Transverse colon (tissue), 4 donors: ENCODE measurements at places on chromosomes 6 and 20. TPM values are rescaled to one million over a fixed set of nuclear protein-coding genes. Genes with fewer than 3 reads are reported as not detected.

GRCh38 chr6:149234051-149234962 is 83.2 kb upstream of the TAB2 start:
- no peaks in the 10 kb centered on the region for H3K36me3 ChIP-seq
- no peak overlapping the region for H3K4me3 ChIP-seq
- no peak for DNase-seq
- no peaks in the 10 kb centered on the region for H3K4me1 ChIP-seq
- H3K27ac ChIP-seq, result no peak overlapping the region

DNA sequence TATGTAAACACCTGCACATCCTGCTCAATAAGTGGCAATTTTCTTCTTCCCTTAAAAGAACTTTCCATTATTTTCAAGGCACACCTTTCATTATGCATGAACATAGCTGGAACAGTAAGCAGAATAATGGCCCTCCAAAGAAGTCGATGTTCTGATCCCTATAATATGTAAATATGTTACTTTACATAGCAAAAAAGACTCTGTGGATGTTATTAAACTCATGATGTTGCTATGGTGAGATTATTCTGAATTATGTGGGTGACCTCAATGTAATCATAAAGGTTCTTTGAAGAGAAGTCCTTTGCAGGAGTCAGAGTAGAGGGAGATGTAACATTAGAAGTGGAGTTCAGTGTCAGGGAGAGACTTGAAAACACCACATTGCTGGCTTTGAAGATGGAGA is 299.9 kb upstream of the PLN start:
- no peak overlapping the region for H3K27ac ChIP-seq
- H3K4me1 ChIP-seq, result no peaks in the 10 kb centered on the region
- H3K36me3 ChIP-seq, result no peaks in the 10 kb centered on the region
- no peak for DNase-seq
- H3K27me3 ChIP-seq, result no peaks in the 10 kb centered on the region
- H3K4me3 ChIP-seq, result no peak overlapping the region

TBXT gene
- total RNA-seq, result not detected

GRCh38 chr20:1381753-1382591 is 10.9 kb downstream of the FKBP1A start:
- H3K27me3 ChIP-seq, result no peaks in the 10 kb centered on the region
- H3K4me3 ChIP-seq, result no peak overlapping the region
- H3K4me1 ChIP-seq, result peaks cover 60% of the 10 kb centered on the region
- peak overlapping the region; percentile 46 for H3K27ac ChIP-seq
- no peaks in the 10 kb centered on the region for H3K36me3 ChIP-seq

DNA sequence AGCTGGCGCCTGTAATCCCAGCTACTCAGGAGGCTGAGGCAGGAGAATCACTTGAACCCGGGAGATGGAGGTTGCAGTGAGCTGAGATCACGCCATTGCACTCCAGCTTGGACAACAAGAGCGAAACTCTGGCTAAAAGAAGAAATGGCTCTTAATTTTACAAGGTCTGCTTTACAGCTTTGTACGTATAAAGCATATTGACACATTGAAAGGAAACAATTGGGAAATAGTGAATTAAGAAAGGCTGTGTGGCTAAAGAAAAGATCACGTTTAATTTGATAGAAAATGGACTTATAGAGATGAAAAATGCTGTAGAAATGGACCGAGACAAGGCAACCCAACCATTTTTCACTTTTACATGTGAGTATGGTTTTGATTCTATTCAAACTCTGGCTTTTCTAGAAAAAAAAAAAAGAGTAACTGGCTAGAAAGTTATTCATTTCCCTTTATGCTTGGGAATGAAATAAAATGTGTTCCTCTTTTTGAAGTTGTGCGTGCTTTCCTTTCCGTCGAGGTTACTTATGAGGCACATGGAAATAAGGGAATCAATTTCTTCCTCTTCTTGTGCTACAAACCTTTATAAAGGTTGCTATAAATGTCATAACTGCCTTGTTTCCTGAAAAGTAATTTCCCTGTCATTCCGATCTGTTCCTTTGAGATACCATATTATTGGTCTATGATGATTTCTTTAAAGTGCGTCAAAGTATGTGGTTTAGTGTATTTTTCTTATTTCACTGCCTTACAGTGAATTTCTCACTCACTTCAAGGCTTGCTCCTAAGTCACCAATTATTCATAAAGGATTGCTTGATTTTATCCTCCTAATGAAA is 29.4 kb downstream of the PFDN4 start:
- H3K27me3 ChIP-seq, result no peaks in the 10 kb centered on the region
- H3K4me1 ChIP-seq, result no peaks in the 10 kb centered on the region
- DNase-seq, result no peak
- no peak overlapping the region for H3K27ac ChIP-seq

DNA sequence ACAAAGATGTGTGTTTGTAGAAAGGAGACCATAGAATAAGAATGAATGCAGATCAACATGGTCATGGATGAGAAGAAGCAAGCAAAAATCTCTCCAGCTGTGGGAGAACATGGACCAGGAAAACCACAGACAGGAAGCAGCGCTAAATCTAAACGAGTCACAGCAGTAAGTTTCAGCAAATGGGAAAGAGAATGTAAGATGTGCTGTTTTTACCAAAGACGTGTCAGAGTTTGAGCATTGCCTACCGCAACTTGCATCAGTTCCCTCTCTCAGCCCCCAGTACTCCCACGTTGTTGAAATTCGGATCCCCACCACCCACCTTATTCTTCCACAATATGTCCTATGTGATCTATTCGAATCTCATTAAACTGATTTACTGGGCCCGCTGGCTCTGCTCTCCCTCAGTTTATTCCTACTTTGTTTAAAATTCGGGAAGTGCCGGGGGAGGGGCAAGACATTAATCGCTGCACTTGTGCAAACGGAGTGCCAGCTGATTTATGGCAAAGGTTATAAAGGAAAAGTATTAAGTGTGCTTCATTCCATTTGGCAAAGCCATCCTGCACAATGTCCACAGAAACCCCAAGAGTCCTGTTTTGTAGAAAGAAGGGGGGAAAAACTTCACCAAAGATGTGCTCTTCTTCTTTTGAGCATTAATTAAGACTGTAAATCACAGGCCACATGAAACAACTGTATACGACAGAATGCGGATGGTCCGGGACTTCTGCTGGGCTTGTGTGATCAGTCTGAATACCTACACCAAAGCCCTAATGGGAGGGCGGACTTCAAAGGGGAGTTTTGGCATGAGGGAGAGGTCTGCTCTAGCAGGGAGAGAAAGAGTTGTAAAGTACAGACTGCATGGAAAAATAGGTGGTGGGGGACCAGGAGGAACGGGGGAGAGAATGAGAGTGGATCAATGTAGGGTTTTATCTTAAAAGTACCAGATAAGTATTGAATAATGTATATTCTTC is 59.1 kb upstream of the PRDM1 start:
- H3K4me3 ChIP-seq, result no peak overlapping the region
- no peaks in the 10 kb centered on the region for H3K27me3 ChIP-seq
- H3K36me3 ChIP-seq, result no peaks in the 10 kb centered on the region
- no peaks in the 10 kb centered on the region for H3K4me1 ChIP-seq

CLIC5 gene
- 153 TPM for total RNA-seq

- no peaks in the 10 kb centered on the region for H3K27me3 ChIP-seq
- H3K27ac ChIP-seq, result no peak overlapping the region
- no peak for DNase-seq
- no peaks in the 10 kb centered on the region for H3K36me3 ChIP-seq
- H3K4me3 ChIP-seq, result no peak overlapping the region
- H3K4me1 ChIP-seq, result no peaks in the 10 kb centered on the region
These were observed 14.7 kb downstream of the KLHL32 start for GRCh38 chr6:96939007-96939805.

DNA sequence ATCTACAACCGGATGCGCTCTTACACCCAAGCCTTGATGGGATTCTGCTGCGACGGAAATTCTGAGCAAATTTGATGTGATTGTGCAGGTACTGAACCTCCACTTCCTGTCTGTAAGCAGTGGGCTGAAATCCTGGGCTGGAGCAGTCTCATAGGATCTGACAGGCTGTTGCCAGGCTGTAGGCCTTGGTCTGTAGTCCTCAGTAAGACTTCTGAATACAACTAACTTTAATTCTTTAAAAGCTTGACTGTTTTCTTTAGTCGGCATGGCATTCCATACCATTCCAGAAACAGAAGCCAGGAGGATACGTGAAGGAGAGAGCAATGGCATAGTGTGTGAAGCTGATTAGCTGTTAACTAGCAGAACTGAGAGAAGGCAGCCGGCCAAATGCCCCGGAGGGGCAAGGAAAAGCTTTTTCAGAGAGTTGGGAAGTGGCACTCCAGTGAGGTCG is 68.3 kb downstream of the ADTRP start:
- H3K4me1 ChIP-seq, result peaks cover 9% of the 10 kb centered on the region
- no peak overlapping the region for H3K27ac ChIP-seq
- no peak for DNase-seq
- no peak overlapping the region for H3K4me3 ChIP-seq
- H3K27me3 ChIP-seq, result no peaks in the 10 kb centered on the region

GRCh38 chr6:15184441-15184861 is 61.4 kb upstream of the JARID2 start:
- H3K4me1 ChIP-seq, result no peaks in the 10 kb centered on the region
- no peaks in the 10 kb centered on the region for H3K36me3 ChIP-seq
- H3K27me3 ChIP-seq, result no peaks in the 10 kb centered on the region
- no peak overlapping the region for H3K4me3 ChIP-seq

WFDC10B gene
- not detected for total RNA-seq

DNA sequence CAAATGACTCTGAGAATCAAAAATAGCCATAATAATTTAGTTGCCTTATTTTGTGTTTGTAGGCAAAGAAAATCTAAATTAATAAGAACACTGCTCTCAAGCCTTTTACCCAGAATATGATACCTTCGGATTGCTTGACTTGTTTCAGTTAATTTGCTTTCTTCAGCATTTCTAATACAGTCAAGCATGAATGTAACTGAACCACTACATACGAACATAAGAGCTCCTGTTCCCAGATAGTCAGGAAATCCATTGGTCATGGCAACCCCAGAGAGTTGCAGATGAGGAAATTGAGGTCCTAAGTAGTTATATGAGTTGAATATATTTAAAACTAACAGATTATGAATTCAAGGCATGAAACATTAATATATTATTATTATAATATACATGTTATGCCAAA is 2.9 kb downstream of the FRK start:
- H3K36me3 ChIP-seq, result no peaks in the 10 kb centered on the region
- H3K4me1 ChIP-seq, result no peaks in the 10 kb centered on the region
- no peak overlapping the region for H3K27ac ChIP-seq
- peak overlapping the region; percentile 51 for H3K4me3 ChIP-seq

ENPP5 gene
- total RNA-seq, result 5.5 TPM

DNA sequence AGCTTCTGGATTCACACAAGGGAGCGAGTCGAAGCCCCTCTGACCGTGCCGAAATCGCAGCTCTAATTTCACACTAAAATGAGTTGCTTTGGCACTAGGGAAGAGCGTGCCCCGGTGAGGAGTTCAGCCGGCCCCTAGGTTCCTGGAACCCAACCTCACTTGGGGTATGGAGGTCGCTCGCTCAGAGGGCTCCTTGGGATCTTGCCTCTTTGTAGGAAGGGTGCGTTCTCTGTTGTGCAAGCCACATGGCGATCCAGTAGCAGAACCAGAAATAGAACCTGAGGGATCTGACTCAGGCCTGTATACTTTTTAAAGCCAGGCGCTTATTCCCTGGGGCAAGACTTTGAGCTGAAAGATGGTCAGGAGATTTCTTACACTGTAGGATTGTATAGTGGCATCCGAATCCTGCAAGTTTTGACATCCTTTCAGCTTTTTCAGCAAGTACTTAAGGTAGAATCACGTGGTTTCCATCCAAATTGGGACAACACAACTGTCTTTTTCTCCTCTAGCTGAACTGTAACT is 861 bp upstream of the RALGAPA2 start:
- no peaks in the 10 kb centered on the region for H3K27me3 ChIP-seq
- H3K27ac ChIP-seq, result peak overlapping the region; percentile 91
- peak overlapping the region; percentile 89 for H3K4me3 ChIP-seq
- DNase-seq, result peak; percentile 10
- peaks cover 17% of the 10 kb centered on the region for H3K4me1 ChIP-seq
- no peaks in the 10 kb centered on the region for H3K36me3 ChIP-seq

GNMT gene
- not detected for total RNA-seq

GRCh38 chr6:34465531-34466241 is at the start of gene PACSIN1:
PACSIN1 (plus strand) TSS chr6:34466076; CDS start chr6:34526306, 60,230 bp downstream.
- H3K4me3 ChIP-seq, result no peak within 1 kb of the TSS
- peaks cover 37% of the 10 kb centered on the region for H3K27me3 ChIP-seq
- peaks cover 12% of the 10 kb centered on the region for H3K4me1 ChIP-seq

GRCh38 chr6:16446273-16446672 is 207.9 kb downstream of the GMPR start:
- DNase-seq, result no peak
- no peak overlapping the region for H3K27ac ChIP-seq
- no peak overlapping the region for H3K4me3 ChIP-seq
- no peaks in the 10 kb centered on the region for H3K27me3 ChIP-seq
- H3K36me3 ChIP-seq, result no peaks in the 10 kb centered on the region

SLC22A3 gene
- 7.0 TPM for total RNA-seq

LY86 gene
- not detected for total RNA-seq

- H3K4me1 ChIP-seq, result no peaks in the 10 kb centered on the region
- no peak overlapping the region for H3K4me3 ChIP-seq
- H3K27ac ChIP-seq, result peak overlapping the region; percentile 7
- H3K27me3 ChIP-seq, result no peaks in the 10 kb centered on the region
- DNase-seq, result no peak
- H3K36me3 ChIP-seq, result peaks cover 2% of the 10 kb centered on the region
These were observed 20.3 kb downstream of the TTPAL start for GRCh38 chr20:44495802-44496481.

DNA sequence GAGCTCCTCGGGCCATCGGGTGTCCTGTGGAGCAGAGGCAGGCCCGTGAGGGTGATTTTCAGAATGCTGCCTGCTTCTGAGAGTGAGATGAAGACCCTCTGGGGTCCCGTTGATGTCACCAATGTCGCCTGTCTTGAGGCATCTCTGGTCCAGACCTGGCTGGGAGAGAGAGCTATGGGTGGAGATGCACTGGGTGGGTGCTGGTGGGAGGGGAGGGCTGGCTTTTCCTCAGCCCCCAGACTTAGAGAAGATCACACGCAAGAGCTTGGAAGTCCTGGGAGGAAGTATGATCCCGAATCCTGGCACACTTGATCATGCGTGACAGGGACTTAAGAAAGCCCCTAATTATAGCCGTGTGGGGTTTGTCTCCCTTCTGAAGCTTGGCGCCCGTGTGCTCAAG is 103.2 kb upstream of the CD93 start:
- no peak overlapping the region for H3K4me3 ChIP-seq
- no peaks in the 10 kb centered on the region for H3K36me3 ChIP-seq
- H3K4me1 ChIP-seq, result no peaks in the 10 kb centered on the region
- H3K27me3 ChIP-seq, result no peaks in the 10 kb centered on the region
- no peak for DNase-seq
- H3K27ac ChIP-seq, result no peak overlapping the region

GRCh38 chr20:19045371-19045770 is 167.1 kb upstream of the SLC24A3 start:
- no peak overlapping the region for H3K27ac ChIP-seq
- H3K36me3 ChIP-seq, result no peaks in the 10 kb centered on the region
- peaks cover 20% of the 10 kb centered on the region for H3K4me1 ChIP-seq
- no peaks in the 10 kb centered on the region for H3K27me3 ChIP-seq

- no peaks in the 10 kb centered on the region for H3K36me3 ChIP-seq
- H3K27ac ChIP-seq, result no peak overlapping the region
- no peak for DNase-seq
- H3K4me3 ChIP-seq, result no peak overlapping the region
These were observed 149.7 kb downstream of the HTR1B start for GRCh38 chr6:77313595-77313994.
